Midbrain (tissue), 1 donor: ENCODE measurements at places on chromosomes 11 and 22.

- no peak for DNase-seq
These were observed 195.2 kb upstream of the TMEM45B start for GRCh38 chr11:129620237-129621104.

DNA sequence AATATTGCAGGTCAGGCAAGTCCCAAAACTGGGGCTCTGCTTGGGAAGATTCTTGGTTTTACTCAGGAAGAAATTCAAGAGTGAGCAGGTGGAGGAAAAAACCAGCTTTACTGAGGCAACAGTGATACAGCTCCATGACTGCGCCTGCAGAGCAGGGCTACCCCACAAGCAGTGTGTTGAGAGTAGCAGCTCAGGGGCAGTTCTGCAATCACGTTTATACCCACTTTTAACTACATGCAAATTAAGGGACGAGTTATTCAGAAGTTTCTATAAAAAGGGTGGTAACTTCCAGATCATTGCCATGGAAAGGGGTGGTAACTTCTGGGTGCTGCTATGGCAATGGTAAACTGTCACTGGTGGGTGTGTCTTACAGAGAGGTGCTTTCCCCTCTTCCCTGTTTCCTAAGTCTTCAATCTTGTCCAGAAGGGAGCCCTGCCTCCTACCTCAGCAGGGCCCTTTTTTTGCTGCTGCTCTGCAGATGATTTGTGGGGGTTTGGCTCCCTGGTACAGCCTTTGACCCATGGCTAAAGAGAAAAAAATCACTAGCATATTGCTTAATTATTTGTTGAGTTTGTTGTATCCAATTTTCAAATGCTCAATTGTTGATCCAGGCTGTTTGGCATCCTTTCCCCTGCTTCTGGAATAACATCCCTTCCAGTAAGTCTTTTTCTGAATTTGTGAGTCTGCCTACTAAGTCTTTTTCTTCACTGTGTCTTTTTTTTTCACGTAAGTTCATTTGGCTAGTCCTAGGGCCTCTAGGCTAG, 30.0 kb upstream of the ME3 start:
- no peak for DNase-seq

GRCh38 chr11:34148504-34149165, 43.2 kb downstream of the NAT10 start:
- no peak for DNase-seq

- DNase-seq, result no peak
These were observed 9.3 kb downstream of the TMEM86A start for GRCh38 chr11:18707811-18708340.

- DNase-seq, result peak; percentile 47
These were observed 155.2 kb downstream of the MAML2 start for GRCh38 chr11:96187822-96188221.

DNA sequence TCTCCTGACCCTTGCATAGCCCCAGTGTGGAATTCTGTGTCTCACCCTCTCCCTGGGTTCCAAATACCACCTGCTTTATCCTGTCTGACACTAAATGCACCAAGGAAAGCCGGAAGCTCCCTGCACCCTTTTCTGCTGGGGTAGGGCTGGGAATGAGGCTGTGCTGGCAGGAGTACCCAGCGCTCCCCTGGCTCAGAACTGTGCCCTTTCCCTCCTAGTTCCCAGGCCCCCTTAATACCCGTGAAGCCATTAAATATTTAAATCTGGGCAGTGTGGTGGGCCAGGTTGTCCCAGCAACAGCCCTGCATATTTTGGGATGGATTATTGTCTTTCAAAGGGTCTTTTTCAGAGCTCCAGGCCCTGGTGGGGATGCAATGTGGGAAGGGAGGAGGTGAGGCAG, 63.0 kb downstream of the TP53I11 start:
- no peak for DNase-seq

DNA sequence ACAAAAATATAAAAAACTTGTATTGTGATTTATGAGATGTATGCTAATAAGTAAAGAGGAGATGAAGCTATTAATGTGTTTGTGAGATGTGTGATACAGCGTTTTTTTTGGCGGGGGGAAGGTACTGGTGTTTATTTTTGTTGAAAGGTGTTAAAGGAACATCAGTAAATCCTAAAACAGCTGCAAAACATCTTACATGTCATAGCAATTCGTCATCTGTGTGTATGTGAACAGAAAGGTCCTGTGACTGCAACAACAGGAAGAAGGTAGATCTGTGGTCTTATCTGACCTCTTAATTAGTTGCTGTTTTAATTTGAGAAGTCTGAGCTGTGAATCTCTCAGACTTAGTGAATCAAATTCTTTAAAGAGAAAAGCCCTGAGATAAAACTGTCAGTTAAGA, 1041.1 kb downstream of the JRKL start:
- no peak for DNase-seq

DNA sequence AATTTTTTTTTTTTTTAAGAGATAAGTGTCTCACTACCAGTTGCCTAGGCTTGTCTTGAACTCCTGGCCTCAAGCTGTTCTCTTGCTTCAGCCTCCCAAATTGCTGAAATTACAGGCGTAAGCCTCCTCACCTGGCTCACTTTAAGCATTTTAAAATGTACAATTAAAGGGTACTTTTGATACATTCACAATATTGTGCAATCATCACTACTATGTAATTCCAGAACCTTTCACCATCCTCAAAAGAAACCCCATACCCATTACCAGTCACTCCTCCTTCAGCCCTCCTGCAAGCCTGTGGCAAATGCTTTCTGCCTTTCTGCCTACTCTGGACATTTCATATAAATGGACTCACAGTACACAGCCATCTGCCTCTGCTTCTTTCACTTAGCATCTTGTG, 34.5 kb upstream of the WT1 start:
- no peak for DNase-seq

GRCh38 chr22:46414704-46415103, 79.2 kb downstream of the TRMU start:
- DNase-seq, result no peak

GRCh38 chr22:26442086-26442756, 13.2 kb downstream of the ASPHD2 start:
- DNase-seq, result no peak

DNA sequence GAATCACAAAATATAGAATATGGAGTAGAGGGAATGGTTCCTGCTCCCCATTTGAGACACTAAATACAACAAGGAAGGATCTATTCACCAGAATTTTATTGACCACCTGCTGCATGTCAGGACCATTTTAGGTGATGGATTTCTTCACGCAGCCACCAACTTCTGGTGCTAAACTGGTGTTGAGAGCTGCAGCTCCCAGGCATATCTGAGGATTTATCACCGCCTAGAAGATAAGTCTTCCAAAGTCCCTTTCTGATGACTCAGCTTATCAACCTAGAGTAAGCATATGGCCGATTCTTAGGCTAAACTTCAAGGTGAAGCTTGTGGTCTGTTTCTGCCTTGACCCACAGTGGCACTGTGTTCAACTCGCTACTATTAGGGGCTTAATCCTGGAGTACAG, 6.7 kb downstream of the DDI1 start:
- DNase-seq, result no peak

DNA sequence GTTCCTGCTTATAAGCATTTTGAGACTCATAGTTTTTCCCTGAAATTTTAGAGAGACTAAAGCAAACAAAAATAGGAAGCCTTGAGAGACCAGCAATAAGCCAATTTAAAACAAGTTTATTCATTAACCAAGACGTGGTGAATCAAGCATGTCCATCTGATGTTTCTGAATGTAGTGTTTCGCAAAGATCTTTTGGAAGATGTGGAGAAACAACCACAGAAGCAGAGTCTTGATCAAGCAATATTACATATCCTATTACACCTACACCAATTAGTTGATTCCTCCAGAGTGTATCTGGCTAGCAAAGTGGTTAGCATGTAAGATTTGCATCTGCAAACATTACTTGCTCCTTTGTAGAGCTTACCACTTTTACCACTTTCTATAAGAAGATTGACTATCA, at the start of gene OVCH2:
Gene OVCH2, minus strand, starts transcription at position 101 of the 400 bp plus-strand sequence. Its CDS starts 83 bp downstream, at position 18.
- no peak for DNase-seq

DNA sequence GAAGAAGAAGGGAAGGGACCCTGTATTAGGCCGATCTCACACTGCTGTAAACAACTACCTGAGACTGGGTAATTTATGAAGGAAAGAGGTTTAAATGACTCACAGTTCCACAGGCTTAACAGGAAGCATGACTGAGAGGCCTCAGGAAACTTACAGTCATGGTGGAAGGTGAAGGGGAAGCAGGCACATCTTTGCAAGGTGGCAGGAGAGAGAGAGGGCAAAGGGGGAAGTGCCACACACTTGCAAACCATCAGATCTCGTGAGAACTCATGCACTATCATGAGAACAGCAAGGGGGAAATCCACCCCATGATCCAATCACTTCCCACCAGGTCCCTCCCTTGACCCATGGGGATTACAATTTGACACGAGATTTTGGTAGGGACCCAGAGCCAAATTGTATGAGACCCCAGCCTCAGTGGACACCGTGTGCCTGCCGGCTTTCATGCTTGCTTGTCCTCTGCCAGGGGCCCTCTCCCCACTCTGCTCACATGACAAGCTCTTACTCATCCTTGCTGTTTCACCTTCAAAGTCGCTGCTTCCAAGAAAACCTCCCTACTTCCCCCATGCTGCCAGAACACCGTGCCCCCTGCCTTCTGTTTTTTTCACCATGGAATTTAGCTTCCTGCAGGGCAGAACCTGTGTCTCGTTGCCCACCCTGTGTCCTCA, 23.3 kb upstream of the PPFIA1 start:
- DNase-seq, result no peak

GRCh38 chr11:47233989-47234668, 14.5 kb downstream of the ACP2 start:
- DNase-seq, result peak; percentile 19

GRCh38 chr11:70072861-70073755, 5.0 kb upstream of the ANO1 start:
- DNase-seq, result no peak

DNA sequence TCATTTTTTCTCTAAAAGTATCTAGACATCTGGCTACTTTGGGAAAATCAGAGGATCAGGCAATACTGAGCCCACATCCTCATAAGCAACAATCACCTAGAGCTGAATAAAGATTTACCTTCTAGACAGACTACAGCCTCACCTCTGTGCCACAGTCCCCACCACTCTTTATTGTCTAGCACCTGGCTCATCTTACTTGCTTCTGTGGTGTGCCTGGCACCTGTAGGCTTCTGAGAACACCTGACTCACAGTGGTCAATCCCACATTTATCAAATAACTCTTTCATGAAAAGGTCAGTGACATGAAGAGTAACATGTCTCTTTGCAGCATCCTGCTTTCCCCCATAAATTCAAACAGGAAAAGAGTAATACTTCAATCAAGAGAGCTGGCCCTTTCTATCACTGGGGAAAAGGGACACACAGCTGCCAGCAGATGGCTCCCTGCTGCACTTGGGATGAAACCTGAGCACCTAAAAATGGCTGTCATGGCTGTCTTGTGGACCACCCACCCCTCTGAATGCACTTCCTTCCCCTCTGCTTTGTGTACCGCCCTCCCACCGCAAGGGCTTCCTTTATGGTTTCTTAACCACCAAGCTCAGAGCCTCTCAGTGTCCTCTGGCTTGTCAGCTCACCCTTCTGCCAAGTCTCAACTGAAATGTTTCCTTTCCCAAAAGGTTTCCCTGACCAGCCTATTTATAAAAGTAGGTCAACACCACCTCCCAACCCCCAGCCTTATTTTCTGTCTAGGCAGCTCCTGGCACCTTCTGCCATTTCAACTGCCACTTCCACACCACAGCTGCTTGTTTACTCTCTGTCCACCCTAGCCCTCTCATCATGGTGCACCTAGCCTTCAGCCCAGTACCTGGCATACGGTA, 9.3 kb downstream of the TFIP11 start:
- peak; percentile 62 for DNase-seq

GRCh38 chr11:27860811-27861210, 160.6 kb upstream of the BDNF start:
- no peak for DNase-seq

DNA sequence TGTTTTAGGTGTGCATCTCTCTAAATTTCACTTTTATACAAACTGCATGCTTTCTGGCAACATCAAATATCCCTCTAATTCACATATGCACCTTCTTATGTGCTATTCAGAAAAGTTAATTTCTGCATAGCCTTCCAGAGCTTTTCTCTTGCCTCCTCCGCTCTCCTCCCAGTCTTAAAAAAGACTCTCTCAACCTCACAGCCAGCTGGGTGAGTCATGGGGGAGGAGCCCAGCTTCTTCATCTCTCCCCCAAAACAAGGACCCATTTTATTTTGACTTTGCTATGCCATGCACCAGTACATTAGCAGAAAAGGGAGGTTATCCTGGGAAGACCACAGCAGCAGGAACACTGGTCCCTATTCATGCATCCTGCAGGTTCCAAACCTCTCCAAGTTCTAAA, 234.4 kb downstream of the KCNA4 start:
- no peak for DNase-seq

DNA sequence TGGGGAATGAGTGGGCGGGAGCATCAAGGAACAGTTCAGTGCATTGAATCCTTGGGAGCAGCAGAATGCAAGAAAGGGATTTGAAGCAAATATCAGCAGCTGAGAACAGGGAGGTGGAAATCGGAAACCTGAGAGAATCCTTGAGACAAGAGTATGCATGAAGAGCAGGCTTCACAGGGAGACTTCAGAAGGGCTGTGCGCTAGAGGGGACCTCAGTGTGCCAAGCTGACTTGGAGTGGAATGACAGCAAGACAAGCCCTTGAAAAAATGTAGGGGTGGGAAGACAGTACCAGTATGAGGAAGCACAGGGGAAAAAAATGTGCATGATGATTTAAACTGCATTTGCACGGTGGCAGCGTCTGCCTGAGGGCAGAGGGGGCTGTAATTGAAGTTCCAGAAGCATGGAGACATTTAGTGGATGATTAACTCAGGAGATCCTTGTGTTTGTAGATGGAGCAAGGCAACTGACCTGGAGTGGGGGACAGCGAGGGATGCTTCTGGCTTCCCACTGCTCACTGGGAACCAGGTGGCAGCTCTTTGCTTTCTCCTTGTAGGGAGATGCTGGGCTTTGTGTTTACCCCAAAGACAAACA, 204.9 kb upstream of the PLET1 start:
- no peak for DNase-seq

DNA sequence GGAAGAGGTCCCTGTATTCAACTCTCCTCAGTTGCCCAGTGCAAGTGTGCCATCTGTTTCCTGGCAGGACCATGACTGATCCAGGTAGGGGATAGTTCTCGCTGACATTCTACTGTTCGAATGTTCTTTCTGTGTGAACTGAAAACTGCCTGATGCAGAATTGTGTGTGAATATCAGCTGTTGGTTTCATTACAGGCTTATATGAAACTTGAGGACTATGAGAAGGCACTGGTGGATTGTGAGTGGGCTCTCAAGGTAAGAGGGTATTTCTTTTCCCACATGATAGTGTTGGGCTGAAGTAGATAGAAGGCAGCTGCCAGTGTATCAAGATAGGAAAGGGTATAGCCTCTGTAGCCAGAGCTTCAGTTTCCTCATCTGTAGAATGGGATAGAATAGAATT, 15.3 kb downstream of the TTC12 start:
- DNase-seq, result no peak

DNA sequence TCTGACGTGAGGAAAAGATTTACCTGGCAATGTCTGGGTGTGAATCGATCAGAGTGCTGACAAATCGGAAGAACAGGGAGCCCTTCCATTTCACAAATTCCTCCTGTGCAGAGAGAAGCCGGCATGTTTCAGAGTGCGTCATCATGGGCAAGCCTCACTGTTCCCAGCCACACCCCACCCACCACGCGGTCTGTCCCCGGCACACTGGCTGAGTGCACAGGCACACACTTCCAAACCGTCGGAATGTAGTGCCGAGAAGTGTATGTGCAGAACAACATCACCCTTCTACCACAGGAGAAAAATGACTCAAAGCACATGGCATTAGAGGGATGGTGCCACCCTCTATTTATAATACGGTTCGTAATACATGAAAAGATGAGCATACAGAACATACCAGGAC, 47.5 kb downstream of the NCAPD3 start:
- no peak for DNase-seq
